ENCODE measurements at places on chromosomes 11 and 22.

DNA sequence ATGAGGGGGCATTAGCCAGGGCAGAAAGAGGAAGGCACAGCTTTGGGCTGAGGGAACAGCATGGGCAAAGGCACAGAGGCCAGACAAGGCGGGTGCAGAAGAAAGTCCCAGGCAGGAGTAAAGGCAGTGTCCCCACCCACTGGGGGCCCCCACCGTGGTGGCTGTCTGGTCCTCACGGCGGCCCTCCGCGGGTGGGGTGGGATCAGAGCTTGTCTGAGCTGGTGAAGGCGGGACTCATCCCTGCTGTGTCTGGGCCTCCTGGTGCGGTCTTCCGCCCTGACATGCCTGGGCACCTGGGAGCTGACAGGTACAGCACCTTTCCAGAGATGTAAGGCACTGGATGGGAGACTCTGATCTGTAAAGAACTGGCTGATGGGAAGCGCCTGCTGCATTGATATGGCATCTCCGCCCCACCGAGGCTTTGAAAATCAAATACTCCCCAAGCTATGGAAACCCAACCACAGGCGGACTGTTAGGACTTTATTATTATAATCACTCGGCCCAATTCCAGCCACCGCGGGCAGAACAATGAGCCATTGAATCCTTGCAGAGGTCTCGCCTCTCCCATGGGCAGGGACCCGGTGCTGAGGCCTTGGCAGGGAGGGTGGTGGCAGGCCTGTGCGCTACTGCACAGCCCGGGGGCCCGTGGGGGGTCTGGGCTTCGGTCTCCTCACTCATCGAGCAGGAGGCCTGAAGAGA, 14.2 kb upstream of the GNB1L start:
- no peak for DNase-seq

GRCh38 chr11:131099013-131099412, 182.7 kb upstream of the SNX19 start:
- DNase-seq: no peak

DNA sequence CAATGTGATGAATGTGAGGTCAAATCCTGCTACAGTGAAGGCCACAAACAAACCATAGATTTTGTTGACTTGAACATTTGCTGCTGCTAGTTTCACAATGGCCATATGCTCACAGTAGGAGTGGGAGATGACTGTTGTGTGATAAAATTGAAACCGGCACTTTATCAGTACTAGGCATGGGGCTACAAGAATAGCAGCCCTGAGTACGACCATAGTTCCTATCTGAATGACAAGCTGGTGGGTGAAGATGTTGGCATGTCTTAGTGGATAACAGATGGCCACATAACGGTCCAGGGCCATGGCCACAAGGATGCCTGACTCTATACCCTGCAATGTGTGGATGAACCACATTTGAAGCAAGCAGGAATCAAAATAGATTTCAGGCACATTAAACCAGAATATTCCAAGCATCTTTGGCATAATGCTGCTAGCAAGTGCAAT, 2.8 kb downstream of the OR52A1 start:
- no peak for DNase-seq

- DNase-seq: no peak
Measured at GRCh38 chr11:64372802-64373597, 14.0 kb downstream of the RPS6KA4 start.

DNA sequence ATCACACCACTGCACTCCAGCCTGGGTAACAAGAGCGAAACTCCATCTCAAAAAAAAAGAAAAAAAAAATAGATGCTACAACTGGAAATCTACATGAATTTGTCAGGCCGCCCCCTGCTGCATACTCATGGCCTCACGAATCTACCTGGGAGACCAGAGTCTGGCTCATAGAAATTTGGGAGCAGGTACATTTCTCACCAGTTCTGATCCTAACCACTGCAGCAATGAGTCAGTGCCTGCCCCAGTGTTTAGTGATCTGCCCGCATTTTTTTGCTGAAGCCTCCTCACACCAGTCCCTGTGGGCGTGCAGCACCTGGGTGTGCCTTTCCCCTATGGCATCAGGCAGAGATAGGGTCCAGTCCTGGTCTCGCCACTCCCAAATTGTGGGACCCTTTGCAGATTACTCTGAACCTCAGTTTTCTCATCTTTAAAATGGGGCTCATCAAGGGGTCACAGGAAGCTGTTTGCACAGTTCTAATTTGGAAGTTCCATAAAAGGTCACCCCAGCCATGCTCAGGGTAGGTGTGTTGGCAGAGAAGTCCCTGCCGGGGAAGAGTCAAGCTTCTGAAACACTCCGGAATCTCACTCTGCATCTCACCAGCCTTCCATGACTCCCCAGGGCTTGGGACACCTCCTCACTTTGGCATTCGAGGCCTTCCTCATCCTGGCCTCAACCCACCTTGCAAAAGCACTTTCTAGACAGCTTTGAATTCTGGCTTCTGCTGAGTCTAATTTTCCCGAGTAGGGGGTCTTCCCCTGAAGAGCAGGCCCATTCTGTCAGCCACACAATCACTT, 39.3 kb upstream of the LINC01488 start:
- DNase-seq: no peak

DNA sequence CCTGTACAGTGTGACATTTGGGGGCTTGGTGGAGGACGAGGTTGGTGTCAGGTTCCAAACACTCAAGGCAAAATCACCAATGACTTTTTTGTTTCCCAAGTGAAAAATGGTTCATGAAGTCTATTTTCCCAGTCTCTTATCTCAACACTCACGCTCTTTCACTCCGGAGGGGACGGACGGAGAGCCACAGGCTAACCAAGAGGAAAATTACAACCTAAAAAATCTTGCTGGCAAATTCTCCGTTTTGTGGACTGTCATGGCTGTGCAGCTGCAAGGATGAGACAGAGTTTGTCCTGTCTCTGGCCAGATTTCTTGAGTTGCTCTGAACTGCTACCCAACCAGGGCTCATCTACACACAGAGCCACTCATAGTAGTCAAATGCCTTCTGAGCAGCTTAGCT, 101.2 kb downstream of the ABTB2 start:
- DNase-seq: no peak

DNA sequence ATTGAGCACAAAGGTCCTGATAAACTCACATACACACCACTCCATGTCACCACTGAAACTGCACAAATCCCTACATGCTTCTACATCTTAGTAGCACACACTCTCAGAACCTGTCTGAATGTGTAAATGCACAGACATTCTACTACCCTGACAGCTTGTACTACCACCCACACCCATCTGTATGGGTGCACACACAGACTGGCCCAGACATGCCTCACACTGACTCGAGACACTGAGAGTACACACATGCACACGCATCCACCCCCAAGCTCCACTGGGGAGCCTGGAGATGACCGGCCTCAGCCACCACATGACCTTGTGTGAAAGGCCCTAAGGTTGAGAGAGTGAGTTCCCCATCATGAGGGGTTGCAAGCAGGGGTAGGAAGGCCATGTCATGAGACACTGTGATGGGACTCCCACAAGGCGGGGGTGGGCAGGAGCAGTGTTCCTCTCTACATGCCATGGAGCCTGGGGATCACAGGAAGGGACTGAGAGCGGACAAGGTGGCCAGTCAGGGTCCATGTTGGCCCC, 28.1 kb downstream of the ARAP1 start:
- no peak for DNase-seq

DNA sequence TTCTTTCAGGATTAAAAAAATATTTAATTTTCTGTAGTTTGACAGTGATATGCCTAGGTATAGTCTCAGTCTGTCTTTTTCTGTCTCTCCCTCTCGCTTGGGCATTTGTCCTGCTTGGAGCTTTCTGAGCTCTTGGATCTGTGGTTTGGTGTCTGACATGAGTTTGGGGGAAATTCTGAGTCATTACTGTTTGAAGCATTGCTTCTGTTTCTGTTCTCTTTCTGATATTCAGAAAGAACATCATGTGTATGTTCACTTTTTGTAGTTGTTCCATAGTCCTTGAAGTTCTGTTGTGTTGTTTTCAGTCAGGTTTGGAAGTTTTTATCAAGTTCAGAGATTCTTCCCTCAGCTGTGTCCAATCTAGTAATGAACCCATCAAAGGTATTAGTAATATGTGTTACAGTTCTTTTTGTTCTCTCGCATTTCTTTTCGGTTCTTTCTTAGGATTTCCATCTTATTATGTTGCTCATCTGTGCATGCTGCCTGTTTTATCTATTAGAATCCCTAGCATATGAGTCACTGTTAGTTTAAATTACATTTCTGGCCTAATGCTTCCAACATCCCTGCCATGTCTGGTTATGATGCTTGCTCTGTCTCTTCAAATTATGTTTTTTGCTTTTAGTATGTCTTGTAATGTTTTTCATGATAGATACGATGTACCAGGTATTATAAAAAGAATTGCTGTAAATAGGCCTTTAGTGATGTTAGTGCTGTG, 48.4 kb downstream of the DDX10 start:
- no peak for DNase-seq

GRCh38 chr11:15901790-15902189, 454.6 kb downstream of the SOX6 start:
- DNase-seq: no peak

Data from stimulated activated CD8-positive, alpha-beta memory T cell treated with anti-CD3 and anti-CD28 coated beads, Interleukin-2, amount 100 ng/mL, for 48 hours (primary cell).